ENCODE measurements at places on chromosomes 3 and 15. TPM values are rescaled to one million over a fixed set of nuclear protein-coding genes. Genes with fewer than 3 reads are reported as not detected.
A peak's percentile ranks its signal among the peaks of the same experiment; 100 is the strongest.

- H3K36me3 ChIP-seq = no peaks in the 10 kb centered on the region
- no peak overlapping the region for H3K4me3 ChIP-seq
- DNase-seq = peak; percentile 14
- no peak overlapping the region for H3K27ac ChIP-seq
- no peaks in the 10 kb centered on the region for H3K4me1 ChIP-seq
- peaks cover 10% of the 10 kb centered on the region for H3K27me3 ChIP-seq
Observed at GRCh38 chr15:82051664-82052063, 5.8 kb upstream of the MEX3B start.

The NR2F2 gene
- total RNA-seq = 69.4 TPM

DNA sequence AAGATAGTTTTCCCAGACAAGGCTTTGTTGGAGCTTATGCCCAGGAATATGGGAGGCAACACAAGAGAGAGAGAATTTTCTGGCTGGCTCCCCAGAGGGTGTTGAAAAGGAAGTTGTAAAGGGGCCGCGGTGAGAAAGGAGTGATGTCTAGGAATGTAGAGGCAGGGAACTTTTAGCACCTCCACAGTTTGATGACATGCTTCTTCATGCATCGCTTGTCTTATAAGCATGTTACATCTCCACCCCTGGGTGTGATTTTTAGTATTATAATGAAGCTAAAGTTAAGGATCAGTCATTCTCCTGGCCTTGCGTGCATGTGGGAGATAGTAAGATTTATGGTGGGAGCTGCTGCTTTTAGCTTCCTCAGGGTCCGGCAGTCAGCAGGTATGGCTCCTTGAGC lies 32.8 kb upstream of the TF start:
- H3K4me1 ChIP-seq = no peaks in the 10 kb centered on the region
- no peak overlapping the region for H3K4me3 ChIP-seq
- no peaks in the 10 kb centered on the region for H3K36me3 ChIP-seq
- DNase-seq = no peak
- H3K27ac ChIP-seq = no peak overlapping the region
- no peaks in the 10 kb centered on the region for H3K27me3 ChIP-seq

DNA sequence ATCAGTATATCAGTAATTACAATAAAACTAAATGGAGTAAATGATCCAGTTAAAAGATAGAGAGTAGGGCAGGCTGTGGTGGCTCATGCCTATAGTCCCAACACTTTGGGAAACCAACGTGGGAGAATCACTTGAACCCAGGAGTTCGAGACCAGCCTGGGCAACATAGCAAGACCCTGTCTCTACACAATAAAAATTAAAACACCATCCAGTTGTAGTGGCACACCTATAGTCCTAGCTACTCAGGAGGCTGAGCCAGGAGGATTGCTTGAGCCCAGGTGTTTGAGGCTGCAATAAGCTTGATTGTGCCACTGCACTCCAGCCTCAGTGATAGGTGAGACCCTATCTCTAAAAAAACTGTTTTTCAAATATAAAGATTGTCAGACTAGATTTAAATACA lies 5.9 kb upstream of the KCNMB3 start:
- no peaks in the 10 kb centered on the region for H3K27me3 ChIP-seq
- no peaks in the 10 kb centered on the region for H3K4me1 ChIP-seq
- H3K4me3 ChIP-seq = no peak overlapping the region
- H3K27ac ChIP-seq = no peak overlapping the region

The BLM gene
- 1.3 TPM for total RNA-seq
